ENCODE measurements at places on chromosomes 7 and 10. TPM values are rescaled to one million over a fixed set of nuclear protein-coding genes. Genes with fewer than 3 reads are reported as not detected.

TCAF2 gene
- total RNA-seq: 9.4 TPM

ACTA2 gene
- 242 TPM for total RNA-seq

KCNH2 gene
- total RNA-seq: 2.2 TPM

UCN3 gene
- not detected for total RNA-seq

SPDYE2 gene
- not detected for total RNA-seq

ITPRID1 gene
- total RNA-seq: not detected

SLC26A5 gene
- 0.10 TPM for total RNA-seq

CYP2C9 gene
- total RNA-seq: not detected

HYAL4 gene
- total RNA-seq: 0.26 TPM

OR2A42 gene
- total RNA-seq: not detected

INPP5A gene
- 34.2 TPM for total RNA-seq

RINT1 gene
- total RNA-seq: 18.3 TPM

DBF4 gene
- 14.3 TPM for total RNA-seq

AEBP1 gene
- total RNA-seq: 88.3 TPM

PUS7 gene
- 7.5 TPM for total RNA-seq

HABP2 gene
- total RNA-seq: not detected

PRKCQ gene
- 8.2 TPM for total RNA-seq

H2BK1 gene
- not detected for total RNA-seq

MARVELD1 gene
- 11.0 TPM for total RNA-seq

IFIT3 gene
- total RNA-seq: 33.7 TPM

ADRA2A gene
- 35.0 TPM for total RNA-seq

NRP1 gene
- 145 TPM for total RNA-seq

SLC13A1 gene
- total RNA-seq: not detected

CCDC3 gene
- total RNA-seq: 30.0 TPM

MRLN gene
- total RNA-seq: not detected
